AG09309 (cell line): ENCODE measurements at places on chromosomes 7 and 10.
A peak's percentile ranks its signal among the peaks of the same experiment; 100 is the strongest.

GRCh38 chr10:68251625-68252495 lies 19.9 kb upstream of the ATOH7 start:
- no peak for DNase-seq

DNA sequence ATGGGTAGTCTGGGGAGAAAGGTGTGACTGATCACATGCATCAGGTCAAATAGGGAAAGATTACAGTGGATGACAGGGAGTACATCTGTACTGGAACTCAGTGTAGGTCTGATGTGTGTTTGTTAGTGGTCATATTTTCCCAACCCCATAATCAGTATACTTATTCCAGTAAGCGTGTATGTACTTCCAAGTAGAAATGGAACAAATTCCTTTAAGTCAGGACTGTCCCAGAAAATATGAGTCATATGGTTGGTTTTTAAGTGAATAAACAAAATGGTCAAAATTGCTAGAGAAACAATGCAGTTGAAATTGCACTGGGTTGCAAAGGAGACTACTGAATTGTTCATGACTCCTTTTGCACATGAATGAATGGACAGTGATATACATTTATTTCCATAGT lies 118.8 kb upstream of the MYO3A start:
- no peak for DNase-seq

DNA sequence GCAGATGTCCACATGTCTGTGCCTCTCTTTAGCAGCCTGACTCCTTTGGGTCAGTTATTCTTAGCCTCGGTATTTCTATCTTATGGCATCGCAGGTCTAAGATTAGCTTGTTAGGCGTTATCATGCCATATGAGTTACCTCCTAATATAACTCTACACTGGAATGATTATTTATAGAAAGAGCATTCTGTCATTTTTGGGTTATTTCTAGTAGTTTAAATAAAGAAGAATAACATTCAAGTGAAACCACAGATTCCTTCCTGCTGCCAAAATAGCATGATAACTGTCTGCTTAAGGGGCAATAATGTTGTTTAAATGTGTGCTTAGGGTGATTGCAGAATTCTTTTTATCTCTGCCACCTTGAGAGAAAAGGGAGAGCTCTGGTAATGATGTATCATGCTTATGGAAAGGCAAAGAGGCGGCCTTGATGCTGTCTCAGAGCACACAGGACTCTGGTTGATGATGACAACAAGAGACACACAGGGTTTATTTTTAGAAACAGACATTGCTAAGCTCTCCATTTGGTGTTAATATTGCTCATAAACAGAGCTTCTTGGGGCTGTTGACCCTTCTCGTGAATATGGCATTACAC lies 10.4 kb downstream of the HDAC9 start:
- DNase-seq, result no peak

DNA sequence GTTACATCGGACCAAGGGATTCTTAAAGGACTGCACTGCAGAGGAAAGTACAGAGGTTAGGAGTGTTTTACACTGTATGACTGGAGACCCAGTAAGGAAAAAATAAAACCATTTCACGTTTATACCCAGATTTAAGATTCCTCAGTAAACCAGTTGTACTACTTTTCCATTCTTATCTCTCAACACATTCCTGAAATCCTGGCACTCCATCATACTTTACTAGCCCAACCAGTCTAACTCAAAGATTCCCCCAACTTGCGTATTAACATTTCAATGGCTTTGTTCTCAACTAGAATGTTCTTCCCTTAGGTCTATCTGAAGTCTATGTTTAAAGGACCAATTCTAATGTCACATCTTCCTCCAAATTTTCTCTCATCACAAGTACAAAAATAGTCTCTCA lies 8.0 kb downstream of the CCDC186 start:
- DNase-seq, result no peak

DNA sequence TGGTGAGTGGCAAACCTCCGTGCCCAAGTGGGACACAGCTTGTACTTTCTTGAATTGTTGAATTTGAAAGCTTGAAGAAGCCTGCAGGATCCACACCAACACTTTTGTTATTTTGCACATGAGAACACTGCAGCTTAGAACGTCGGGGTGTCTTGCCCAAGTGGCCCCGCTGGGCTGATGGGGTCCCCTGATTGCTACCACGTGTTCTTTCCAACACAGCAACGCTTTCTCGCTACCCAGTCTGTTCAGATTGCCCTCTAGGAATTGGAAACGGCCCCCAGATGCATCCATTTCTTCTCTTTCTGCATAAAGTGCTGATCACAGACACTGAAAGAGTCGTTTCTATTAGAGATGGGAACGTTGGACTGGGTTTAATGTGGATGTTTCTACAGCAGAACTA lies 268.5 kb downstream of the ADARB2 start:
- DNase-seq, result no peak

DNA sequence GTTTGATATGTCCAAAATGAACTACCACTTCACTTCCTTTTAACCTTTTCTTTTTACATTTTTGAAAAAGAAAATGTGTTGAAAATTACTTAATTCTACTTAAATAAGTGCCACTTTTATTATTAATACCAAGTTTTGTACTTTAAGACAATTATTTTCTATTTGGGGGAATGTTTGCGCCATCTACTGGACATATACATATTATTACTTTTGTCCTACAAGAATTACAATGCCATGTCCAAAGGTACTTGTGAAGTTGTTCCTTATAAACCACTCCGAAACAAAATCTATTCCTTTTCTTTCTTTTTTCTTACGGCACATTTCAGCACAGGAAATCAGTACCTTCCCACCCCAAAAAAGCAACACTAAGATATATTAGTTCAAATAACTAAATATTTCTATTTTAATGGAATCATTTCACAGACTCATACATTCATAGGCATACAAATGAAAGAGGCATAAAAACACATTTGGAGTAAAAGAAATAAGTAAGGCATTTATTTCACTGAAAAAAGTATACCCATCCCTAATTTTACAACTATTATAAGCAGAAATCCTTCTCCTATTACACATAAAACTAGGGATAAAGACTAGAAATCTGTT lies 169.9 kb downstream of the RNF133 start:
- peak; percentile 5 for DNase-seq

DNA sequence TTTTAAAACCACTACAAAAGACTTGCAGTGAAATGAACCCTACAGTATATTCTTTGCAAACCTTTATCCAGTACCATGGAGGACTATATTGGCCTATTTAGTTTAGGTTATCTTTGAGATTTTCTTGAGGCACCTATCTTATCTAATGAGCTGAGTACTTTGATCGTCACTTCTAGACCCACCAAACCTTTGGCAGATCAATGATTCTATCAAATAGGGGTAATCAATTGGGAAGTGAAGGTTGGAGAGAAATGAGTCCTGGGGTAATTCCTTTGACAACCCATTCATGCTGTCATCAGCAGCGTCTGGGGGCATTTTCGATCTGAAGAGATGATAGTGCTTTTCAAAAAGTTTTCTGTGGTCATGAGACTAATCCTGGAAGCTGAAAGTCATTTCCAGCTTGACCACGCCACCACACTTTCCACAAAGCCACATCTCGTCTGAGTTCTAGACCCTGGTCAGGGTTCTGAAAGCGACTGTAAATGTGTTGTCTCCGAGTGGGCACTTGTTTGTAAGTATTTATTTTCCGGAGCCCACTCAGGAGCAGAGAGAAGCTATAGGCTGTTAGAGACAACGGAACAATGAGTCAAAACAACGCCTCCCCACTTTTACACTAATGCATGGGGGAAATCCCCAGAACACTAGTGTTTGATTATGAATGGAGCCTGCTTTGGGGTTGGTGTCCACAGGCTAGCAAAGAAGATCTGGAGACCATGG lies 4.8 kb downstream of the EGR2 start:
- DNase-seq, result no peak

DNA sequence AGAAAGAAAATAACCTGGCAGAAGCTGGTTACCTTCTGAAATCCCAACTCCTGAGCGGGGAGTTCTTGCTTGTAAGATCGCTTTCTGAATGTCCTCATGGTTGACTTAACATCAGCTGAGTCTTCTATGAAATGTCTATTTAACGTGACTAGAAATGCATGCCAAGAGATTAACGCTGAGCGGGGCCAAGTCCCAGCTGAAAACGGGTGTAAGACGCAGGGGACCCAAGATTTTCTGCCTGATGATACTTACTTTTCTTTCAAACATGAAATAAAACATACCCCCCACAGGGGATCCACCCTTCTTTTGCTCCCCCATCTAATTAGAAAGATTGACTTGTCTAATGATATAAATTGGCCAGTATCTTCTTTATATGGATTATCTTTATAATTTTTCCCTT lies 14.9 kb downstream of the OR9A2 start:
- no peak for DNase-seq
